ENCODE measurements at places on chromosomes 2 and 18.
A peak's percentile ranks its signal among the peaks of the same experiment; 100 is the strongest.

DNA sequence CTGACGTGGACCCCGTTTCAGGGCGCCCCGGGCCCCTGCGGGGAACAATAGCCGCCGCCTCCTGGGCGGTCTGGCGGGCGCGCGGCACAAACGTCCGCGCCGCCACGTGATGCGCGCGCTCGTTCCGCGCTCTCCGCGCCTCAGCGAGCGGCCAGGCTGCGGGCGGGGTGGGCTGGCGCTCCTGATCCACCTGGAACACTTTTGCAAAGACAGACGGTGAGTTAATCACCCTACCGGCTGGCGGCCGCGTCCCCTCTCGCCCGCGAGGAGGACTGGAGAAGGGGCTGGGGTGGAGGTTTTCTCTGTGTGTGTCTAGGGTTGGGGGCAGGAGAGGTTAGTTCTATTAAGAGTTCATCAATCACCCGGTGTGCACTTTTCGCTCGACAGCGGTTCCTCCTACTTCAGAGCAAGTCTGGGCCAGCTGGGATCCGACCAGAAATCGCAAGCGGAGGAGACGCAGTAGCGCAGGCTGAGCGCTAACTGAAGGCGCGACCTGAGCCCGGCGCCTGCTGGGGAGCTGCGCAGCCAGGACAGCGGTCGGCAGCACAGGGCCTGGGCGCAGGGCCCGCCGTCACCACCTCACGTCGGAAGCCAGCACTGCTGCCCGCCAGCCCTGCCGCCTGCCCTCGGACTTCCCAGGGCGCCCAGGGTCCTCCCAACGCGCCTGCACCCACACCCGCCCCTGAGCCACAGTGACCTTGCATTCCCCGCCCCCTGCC, 10.3 kb upstream of the HOXD1 start:
- peak; percentile 54 for DNase-seq

DNA sequence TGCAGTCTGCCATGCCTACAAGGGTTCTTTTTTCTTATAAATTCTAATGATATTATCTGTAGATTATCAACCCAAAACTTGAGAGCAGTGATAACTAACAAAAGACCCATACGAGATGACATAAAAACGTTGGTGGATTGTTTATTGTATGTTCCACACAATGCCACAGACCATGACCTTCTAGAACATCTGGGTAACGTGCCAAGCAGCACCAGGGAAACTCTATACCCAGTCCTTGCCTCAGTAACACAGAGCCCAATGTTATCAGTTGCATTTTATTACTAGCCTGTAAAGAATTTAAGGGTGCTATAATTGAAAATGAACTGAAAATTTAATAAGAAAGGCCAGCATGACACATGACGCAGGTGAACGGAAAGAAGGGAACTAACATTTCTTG, 99.1 kb upstream of the UGP2 start:
- no peak for DNase-seq

DNA sequence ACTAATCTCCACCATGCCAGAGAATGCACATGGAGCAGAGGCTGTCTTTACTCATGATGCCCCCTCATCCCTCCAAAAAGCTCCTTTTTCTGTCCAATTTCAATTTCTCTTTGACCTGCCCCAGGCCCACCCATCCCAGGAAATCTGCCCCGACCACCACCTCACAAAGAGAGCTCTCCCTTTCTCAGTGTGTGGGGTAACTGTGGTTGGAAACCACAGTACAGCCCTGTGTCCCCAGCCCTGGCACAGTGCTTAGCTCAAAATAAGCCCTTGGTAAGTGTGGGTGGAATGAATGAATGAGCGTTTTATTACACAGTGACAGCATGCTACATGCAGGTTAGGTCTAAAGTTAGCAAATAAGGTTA, 43.7 kb upstream of the CAB39 start:
- DNase-seq, result no peak

DNA sequence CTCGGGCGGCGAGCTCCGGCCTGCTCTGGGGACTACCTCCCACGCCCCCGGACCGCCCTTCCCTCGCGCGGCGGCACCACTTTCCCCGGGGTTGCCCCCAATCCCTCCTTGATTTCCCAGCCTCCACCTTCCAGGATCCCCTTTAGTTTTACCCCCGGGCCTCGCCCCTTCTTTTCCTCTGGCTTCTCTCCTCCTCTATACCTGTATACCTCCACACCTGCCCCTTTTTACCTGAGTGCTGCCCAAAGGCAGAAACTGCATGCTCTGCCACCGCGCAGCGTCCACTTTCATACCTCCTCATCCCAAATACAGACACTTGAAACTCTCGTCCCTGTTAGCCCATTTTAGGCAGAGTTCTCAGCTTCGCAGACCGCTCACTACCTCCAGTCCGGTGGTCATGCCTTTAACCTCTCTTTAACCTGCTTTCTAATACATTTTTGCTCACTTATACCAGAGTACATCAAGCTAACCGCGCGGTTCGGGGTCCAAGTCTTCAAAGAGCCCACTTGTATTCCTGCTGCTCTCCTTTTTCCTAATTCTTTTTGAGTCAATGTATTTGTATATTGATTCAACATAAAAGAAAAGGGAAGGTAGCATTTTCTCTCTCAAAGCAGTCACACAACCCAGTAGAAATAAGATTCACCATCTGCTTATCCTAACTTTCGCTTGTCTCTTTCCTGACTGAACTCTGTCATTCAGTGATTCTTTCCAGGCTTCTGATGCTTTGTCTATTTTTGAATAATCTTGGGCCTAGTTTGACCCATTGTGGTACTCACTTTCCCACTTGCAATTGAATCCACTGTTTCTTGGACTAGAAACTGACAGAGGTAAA, 901 bp downstream of the SPOPL start:
- peak; percentile 31 for DNase-seq

All from NCI-H748 treated with DMSO at 0.1 percent for 48 hours (cell line).